ENCODE measurements at places on chromosomes 7 and 10.

DNA sequence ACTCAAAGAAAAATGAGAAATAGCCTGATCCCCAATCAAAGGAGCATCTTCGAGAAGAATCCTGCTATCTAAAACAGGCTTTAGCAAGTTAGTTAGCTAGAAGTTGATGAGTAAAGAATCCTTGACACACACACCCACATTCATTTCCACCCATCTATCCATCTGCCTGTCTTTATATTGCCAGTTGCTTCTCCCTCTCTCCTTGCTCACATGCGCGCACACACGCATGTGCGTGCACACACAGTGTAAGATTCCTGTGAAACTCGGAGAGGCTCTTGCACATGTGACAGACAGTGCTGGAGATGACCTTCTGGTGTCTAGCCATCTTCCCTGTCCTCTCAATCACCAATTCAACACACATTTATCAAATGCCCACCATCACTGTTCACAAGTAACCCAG is 393.3 kb downstream of the PLXNA4 start:
- no peaks in the 10 kb centered on the region for H3K27me3 ChIP-seq
- no peak for DNase-seq
- no peaks in the 10 kb centered on the region for H3K36me3 ChIP-seq
- no peak overlapping the region for H3K27ac ChIP-seq

DNA sequence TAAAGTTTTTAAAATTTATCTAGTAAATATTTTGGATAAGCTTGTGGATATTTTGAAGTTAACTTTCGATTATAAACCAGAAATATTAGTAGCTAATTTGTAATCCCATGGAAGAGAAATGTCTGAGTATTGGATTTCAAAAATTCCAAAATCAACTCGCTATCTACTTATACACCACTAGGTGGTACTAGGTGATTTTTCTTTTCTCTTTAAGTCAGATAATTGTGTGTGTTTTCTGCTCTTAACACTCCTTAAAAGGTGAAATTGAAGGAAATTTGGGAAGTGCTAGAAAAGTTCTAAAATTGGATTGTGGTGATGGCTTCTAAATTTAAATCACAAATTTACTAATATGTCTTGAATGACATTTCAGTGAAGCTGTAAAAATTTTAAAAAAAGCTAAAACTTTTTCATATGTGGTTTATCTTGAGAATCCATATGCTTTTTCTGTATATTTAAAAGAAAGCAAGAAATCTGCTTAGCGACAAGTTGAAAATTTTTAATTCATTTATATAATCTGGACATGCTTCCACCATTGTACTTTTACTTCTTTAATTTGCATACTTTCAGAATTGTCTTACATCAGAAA is 90.2 kb downstream of the IPMK start:
- no peak for DNase-seq
- no peaks in the 10 kb centered on the region for H3K27me3 ChIP-seq
- H3K36me3 ChIP-seq: no peaks in the 10 kb centered on the region
- H3K4me3 ChIP-seq: no peak overlapping the region

DNA sequence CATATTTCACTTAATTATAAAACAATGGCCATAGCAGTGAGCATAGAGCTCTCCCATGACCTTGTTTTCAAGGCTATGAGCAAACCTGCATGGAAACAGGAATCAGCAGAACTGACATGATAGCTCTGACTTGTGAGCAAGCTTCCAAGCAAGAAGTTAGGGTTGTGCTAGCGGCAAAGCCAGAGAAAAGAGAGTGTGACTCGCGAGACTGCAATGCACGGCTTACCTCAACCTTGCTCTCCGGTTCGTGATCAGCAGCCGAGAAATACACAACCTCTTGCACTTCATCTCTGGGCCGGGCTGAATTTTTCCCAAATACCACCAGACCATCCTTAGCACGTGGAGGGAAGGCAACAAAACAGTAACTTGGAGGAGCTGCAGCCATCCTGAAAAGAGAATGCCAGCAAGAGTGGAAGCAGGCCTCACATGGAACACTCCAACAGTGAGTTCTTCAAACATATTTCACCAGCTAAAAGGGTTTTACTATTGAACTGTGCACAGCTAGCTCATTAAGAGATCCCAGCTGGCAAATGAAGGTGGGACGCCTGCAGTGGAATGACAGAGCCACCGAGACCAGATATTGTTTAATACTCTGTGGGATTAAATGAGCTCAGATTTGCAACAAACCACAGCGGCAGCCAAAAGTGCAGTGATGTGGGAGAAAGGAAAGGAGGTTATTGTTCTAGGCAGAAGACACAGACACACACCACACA is 20.8 kb downstream of the SCRN1 start:
- H3K27me3 ChIP-seq: no peaks in the 10 kb centered on the region
- no peaks in the 10 kb centered on the region for H3K4me1 ChIP-seq
- H3K4me3 ChIP-seq: no peak overlapping the region
- no peaks in the 10 kb centered on the region for H3K36me3 ChIP-seq
- DNase-seq: no peak

DNA sequence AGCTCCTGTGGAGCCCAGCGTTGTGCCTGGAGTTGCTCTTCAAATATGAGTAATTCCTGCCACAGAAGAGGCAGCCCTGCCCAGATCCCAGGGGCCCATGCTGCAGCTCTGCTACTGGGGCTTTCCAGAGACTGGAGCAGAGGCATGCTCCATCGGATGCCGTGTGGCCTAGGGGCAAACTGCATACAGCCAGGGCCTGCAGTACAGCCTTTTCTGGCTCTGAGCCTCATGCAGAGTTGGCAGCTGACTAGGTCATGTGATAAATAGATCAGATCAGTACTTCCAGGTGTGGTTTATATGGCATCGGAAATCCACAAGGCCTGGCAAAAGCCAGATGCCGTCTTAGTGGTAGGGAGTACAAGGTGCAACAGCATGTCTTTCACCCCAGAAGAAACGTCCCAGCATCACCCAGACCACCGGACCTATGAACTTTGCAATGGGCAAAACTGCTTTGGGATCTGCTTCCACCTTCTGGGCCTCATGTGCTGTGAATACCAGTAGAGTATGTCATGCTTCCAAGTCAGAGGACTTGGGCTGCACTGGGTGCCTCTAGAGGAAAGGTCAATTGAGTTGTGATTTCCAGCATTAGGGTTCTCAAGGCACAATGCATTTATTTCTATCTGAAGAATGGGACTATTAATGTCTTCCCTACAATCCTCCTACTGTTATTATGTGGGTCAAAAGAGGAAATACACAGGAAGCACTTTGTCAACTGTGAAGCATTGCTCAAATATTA is 250.7 kb upstream of the ZNF32 start:
- H3K27me3 ChIP-seq: no peaks in the 10 kb centered on the region
- H3K27ac ChIP-seq: no peak overlapping the region
- H3K36me3 ChIP-seq: no peaks in the 10 kb centered on the region
- H3K4me1 ChIP-seq: no peaks in the 10 kb centered on the region
- no peak overlapping the region for H3K4me3 ChIP-seq
- no peak for DNase-seq

DNA sequence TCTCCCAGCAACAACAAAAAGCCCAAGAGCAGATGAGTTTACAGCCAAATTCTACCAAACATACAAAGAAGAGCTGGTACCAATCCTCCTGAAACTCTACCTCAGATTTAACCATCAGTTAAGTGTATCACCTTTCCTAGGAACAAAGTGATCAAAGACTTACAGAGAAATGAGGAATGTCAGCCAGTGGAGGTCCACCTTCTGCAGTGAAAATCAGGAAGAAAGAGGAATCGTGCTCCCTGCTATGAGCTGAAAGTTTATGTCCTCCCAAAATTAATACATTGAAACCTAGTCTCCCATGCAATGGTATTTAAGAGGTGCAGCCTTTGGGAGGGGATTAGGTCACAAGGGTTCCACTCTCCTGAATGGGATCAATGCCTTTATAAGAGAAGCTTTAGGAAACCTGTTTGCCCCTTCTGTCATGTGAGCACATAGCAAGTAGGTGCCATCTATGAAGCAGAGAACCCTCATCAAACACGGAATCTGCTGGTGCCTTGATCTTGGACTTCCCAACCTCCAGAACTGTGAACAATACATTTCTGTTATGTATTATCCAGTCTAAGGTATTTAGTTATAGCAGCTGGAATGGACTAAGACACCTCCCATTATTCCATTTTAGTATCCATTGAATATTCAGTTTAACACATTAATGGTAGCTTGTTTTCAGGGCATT is 139.0 kb upstream of the FZD8 start:
- DNase-seq: no peak
- no peak overlapping the region for H3K4me3 ChIP-seq
- H3K27ac ChIP-seq: no peak overlapping the region
- H3K27me3 ChIP-seq: no peaks in the 10 kb centered on the region

- no peak for DNase-seq
- no peaks in the 10 kb centered on the region for H3K4me1 ChIP-seq
- no peaks in the 10 kb centered on the region for H3K36me3 ChIP-seq
These were observed 67.3 kb upstream of the VWC2 start for GRCh38 chr7:49706106-49706505.

DNA sequence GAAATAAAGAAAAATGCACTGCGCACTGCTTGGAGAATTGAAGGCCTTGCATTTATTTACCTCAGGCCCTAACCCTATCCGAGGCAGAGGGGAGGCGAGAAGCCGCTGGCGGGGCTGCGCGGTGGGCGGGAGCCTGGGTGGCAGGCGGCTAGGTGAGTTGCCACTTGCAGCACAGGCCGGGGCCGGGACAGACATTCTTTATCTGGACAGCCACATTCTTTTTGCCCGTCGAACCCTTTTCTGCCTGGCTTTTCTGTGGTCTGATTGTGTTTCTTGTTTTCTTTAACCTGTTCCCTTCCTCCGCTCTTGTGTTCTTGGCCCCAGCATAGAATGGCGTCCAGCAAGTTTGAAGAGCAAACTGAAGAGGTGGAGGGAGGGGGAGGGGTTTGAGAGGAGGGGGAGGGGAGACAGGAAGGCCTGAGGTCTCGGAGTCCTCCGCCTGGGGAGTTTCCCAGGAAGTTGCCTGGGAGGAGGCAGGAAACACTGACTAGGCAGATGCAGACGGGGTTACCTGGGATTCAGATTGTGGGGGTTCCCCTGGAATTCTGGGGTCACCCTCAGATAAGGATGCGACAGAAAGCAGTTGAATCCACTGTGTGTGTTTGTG is 5.1 kb downstream of the SHH start:
- no peak overlapping the region for H3K4me3 ChIP-seq
- no peaks in the 10 kb centered on the region for H3K36me3 ChIP-seq
- no peaks in the 10 kb centered on the region for H3K27me3 ChIP-seq
- H3K27ac ChIP-seq: no peak overlapping the region
- no peaks in the 10 kb centered on the region for H3K4me1 ChIP-seq

DNA sequence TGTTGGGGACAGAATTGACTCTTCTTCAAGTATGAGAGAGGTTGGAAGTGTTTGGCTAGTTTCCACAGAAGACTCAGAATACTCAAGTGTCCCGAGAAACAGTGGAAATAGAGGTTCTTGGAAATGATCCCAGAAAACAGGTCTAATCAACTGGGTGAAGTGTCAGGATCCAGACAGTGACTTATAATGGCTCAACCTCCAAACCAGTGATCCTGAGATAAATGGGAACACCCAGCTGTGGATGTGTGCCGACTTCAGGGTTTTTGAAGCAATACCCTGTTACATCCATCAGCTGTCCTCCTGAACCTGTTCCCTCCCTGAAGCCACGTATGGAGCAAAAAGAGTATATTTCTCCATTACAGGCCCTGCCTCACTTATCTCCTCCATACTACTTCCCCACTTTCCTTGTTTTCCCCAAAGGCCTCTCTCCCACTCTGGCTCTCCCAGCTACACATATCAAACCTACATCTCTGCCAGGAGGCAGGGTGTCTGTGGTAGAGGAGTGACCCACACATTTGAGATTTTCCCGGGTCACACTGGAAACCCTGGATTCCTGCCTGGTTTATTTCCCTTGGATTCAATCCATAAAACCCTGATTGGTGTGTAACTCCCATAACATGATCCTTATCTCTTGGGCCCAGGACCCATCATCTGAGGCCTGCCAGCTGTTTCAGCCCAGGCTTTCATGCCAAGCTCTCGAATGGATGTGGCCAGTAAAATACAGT is 17.6 kb upstream of the ELOVL3 start:
- no peaks in the 10 kb centered on the region for H3K36me3 ChIP-seq
- no peak overlapping the region for H3K27ac ChIP-seq
- no peak for DNase-seq

DNA sequence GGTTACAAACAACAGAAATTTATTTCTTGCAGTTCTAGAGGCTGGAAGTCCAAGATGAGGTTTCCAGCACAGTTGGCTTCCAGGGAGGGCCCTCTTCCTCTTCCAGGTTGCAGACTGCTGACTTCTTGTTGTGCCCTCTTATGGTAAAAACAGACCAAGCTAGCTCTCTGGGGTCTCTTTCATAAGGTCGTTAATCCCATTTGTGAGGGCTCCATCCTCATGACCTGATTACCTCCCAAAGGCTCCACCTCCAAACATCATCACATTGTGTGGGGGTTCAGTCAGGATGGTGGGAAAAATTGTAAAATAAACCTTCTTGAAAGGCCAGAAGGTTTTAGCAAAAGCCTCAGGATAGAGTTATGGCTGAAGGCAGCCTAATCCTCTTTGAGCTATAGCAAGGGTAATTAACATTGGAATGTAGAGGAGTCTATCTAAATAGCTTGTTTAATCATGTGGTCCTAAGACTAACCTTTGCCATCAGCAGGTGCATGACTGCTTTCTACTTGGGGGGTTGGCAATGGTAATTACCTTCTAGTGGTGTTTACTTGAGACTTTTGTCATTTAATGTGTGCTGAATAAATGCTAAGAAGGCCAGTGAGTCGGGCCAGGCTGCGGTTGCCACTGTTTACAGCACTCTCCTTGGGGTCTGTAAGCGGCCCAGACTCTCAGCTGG is 80.8 kb downstream of the PPP1R17 start:
- no peak for DNase-seq
- no peaks in the 10 kb centered on the region for H3K36me3 ChIP-seq
- H3K27ac ChIP-seq: no peak overlapping the region

DNA sequence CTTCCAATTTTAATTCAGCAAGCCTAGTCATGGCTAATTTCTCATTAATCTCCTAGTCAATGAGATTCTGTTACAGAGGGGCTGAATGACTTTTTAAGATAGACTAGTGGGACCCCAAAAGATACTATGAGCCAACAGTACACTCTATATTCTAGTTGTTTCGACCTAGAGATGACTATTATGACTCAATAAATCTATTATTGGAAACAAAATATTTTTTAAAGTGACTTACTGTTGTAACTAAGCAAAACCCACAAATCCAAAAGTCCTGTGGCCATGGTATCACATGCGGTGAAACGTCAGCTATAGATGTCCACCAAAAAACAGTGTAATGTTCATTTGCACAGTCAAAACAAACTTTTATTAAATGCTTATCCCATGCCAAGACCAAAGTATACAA is 95.3 kb upstream of the ADO start:
- no peak for DNase-seq
- no peak overlapping the region for H3K4me3 ChIP-seq

- DNase-seq: no peak
- no peak overlapping the region for H3K27ac ChIP-seq
- no peak overlapping the region for H3K4me3 ChIP-seq
- no peaks in the 10 kb centered on the region for H3K27me3 ChIP-seq
These were observed 137.8 kb upstream of the TNS3 start for GRCh38 chr7:47719675-47720074.

- no peaks in the 10 kb centered on the region for H3K36me3 ChIP-seq
- no peak for DNase-seq
- no peak overlapping the region for H3K27ac ChIP-seq
- no peaks in the 10 kb centered on the region for H3K27me3 ChIP-seq
These were observed 643.1 kb upstream of the SEMA3D start for GRCh38 chr7:85829817-85830432.

Data from naive thymus-derived CD4-positive, alpha-beta T cell (primary cell).